ENCODE measurements at places on chromosomes 6 and 20. TPM values are rescaled to one million over a fixed set of nuclear protein-coding genes. Genes with fewer than 3 reads are reported as not detected.

The ARMH2 gene
- 0.43 TPM for polyA plus RNA-seq

- H3K36me3 ChIP-seq: no peaks in the 10 kb centered on the region
- H3K27ac ChIP-seq: no peak overlapping the region
- no peaks in the 10 kb centered on the region for H3K27me3 ChIP-seq
- no peak overlapping the region for H3K4me3 ChIP-seq
These were observed 290.3 kb downstream of the ZNF217 start for GRCh38 chr20:53303413-53303760.

GRCh38 chr6:77764364-77764763 is 111.5 kb downstream of the MEI4 start:
- no peaks in the 10 kb centered on the region for H3K4me1 ChIP-seq
- H3K36me3 ChIP-seq: no peaks in the 10 kb centered on the region
- no peak overlapping the region for H3K27ac ChIP-seq

- H3K36me3 ChIP-seq: no peaks in the 10 kb centered on the region
- no peaks in the 10 kb centered on the region for H3K27me3 ChIP-seq
- no peak overlapping the region for H3K4me3 ChIP-seq
- no peak overlapping the region for H3K27ac ChIP-seq
These were observed 925 bp downstream of the FHL5 start for GRCh38 chr6:96563853-96564252.

GRCh38 chr6:5566718-5567117 is 305.4 kb downstream of the FARS2 start:
- no peak overlapping the region for H3K4me3 ChIP-seq
- no peaks in the 10 kb centered on the region for H3K27me3 ChIP-seq
- no peaks in the 10 kb centered on the region for H3K4me1 ChIP-seq
- H3K36me3 ChIP-seq: no peaks in the 10 kb centered on the region

The TCF21 gene
- not detected for polyA plus RNA-seq

- DNase-seq: no peak
- no peaks in the 10 kb centered on the region for H3K4me1 ChIP-seq
- no peak overlapping the region for H3K27ac ChIP-seq
- no peak overlapping the region for H3K4me3 ChIP-seq
- H3K36me3 ChIP-seq: no peaks in the 10 kb centered on the region
These were observed 605.4 kb upstream of the SLC35B3 start for GRCh38 chr6:9040718-9041117.

GRCh38 chr6:123515715-123516114 is 121.0 kb downstream of the TRDN start:
- no peak for DNase-seq
- H3K4me1 ChIP-seq: no peaks in the 10 kb centered on the region
- no peaks in the 10 kb centered on the region for H3K36me3 ChIP-seq
- no peak overlapping the region for H3K27ac ChIP-seq

- no peak for DNase-seq
- no peak overlapping the region for H3K4me3 ChIP-seq
- no peaks in the 10 kb centered on the region for H3K27me3 ChIP-seq
- H3K36me3 ChIP-seq: no peaks in the 10 kb centered on the region
- no peak overlapping the region for H3K27ac ChIP-seq
- peaks cover 66% of the 10 kb centered on the region for H3K4me1 ChIP-seq
These were observed 47.1 kb downstream of the ELMO2 start for GRCh38 chr20:46359233-46359751.

The HMGA1 gene
- polyA plus RNA-seq: 59.6 TPM

GRCh38 chr6:84521511-84521910 is 242.9 kb downstream of the TBX18 start:
- H3K36me3 ChIP-seq: no peaks in the 10 kb centered on the region
- no peak for DNase-seq
- no peaks in the 10 kb centered on the region for H3K4me1 ChIP-seq
- H3K4me3 ChIP-seq: no peak overlapping the region

DNA sequence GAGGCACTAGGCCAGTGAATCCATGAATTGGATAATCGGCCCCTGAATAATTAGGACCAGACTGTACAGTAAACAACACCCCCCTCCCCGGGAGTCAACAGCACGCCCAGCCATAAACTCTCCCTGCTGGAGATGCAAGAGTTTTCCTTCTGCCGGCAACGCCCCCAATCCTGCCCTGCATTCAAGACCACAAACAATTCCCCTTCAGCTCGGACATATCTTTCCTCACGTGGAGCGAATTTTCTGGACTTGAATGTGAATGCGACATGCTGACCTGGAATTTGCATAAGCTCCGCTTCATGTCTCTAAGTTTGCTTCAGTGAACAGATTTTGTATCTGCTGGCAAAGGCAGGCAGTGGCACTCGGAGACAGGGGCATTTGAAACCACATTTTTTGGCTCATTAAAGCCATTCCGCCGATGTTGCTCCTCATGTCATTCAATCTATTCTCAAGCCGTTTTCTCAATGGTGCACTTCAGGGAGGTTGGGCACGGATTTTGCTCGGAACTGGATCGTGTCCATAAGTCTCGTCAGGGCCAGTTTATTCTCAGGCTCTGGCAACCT is 38.0 kb upstream of the GMPR start:
- no peak for DNase-seq
- peaks cover 7% of the 10 kb centered on the region for H3K4me1 ChIP-seq
- no peaks in the 10 kb centered on the region for H3K36me3 ChIP-seq
- no peak overlapping the region for H3K4me3 ChIP-seq
- H3K27me3 ChIP-seq: no peaks in the 10 kb centered on the region
- no peak overlapping the region for H3K27ac ChIP-seq

DNA sequence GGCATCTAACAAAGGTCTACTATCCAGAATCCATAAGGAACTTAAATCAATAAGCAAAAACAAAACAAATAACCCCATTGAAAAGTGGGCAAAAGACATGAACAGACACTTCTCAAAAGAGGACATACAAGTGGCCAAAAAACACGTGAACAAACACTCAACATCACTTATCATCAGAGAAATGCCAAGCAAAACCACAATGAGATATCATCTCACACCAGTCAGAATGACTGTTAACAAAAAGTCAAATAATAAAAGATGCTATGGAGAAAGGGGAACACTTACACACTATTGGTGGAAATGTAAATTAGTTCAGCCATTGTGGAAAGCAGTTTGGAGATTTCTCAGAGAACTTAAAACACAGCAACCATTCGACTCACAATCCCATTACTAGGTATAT is 19.4 kb upstream of the VNN1 start:
- no peaks in the 10 kb centered on the region for H3K4me1 ChIP-seq
- no peaks in the 10 kb centered on the region for H3K27me3 ChIP-seq
- no peak overlapping the region for H3K27ac ChIP-seq
- no peaks in the 10 kb centered on the region for H3K36me3 ChIP-seq

- no peak overlapping the region for H3K27ac ChIP-seq
- DNase-seq: no peak
- H3K27me3 ChIP-seq: no peaks in the 10 kb centered on the region
- no peaks in the 10 kb centered on the region for H3K4me1 ChIP-seq
These were observed 106.4 kb upstream of the PTPN1 start for GRCh38 chr20:50403565-50404418.

GRCh38 chr6:158067436-158068015 is 85.9 kb downstream of the SYNJ2 start:
- H3K27me3 ChIP-seq: no peaks in the 10 kb centered on the region
- no peak overlapping the region for H3K4me3 ChIP-seq
- no peak overlapping the region for H3K27ac ChIP-seq
- no peak for DNase-seq
- H3K4me1 ChIP-seq: peaks cover 5% of the 10 kb centered on the region

The NCOA6 gene
- 16.0 TPM for polyA plus RNA-seq

DNA sequence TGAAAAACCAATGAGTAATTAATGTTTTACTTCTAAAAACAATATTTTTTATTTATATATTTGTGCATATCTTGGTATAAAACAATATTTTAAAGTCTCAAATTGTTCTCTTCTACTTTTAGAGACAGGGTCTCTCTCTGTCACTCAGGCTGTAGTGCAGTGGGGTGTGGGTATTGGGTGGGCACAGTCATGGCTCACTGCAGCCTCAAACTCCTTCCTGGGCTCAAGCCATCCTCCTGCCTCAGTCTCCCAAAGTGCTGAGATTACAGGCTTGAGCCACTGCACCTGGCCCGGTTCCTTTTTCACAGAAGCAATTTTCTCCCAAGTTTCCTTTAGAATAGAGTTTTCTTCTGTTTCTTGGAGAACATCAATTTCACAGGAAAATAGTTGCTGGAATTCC is 102.8 kb downstream of the TMEM242 start:
- peaks cover 46% of the 10 kb centered on the region for H3K4me1 ChIP-seq
- H3K27ac ChIP-seq: no peak overlapping the region
- peak overlapping the region; percentile 83 for H3K4me3 ChIP-seq
- no peaks in the 10 kb centered on the region for H3K27me3 ChIP-seq
- H3K36me3 ChIP-seq: no peaks in the 10 kb centered on the region

The ENPP1 gene
- polyA plus RNA-seq: 0.27 TPM

DNA sequence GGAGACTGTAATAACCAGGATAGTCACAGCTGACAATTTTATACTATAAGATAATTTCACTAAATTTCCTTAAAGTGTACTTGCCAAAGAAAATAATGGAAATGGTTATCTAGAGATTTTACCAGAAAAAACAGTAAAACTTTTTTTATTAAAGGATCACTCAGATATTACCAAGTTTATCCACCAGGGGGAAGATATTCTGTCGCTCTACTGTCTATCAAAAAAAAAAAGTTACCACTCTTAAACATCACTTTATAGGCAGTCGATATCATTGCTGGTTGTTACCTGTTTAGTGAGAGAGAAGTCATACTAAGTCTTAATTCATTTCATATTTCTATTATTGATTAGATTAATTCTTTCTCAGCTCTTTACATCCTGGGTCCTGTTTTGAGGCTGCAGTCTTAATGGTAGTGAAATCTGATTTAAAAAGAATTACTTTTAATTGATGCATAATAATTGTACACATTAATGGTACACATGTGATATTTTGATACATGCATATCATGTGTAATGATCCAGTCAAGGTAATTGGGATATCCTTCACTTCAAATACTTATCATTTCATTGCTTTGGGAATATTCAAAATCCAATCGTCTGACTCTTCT is 18.9 kb downstream of the L3MBTL3 start:
- H3K36me3 ChIP-seq: no peaks in the 10 kb centered on the region
- peaks cover 10% of the 10 kb centered on the region for H3K4me1 ChIP-seq
- no peak overlapping the region for H3K27ac ChIP-seq
- peak; percentile 25 for DNase-seq
- H3K4me3 ChIP-seq: no peak overlapping the region
- H3K27me3 ChIP-seq: no peaks in the 10 kb centered on the region

DNA sequence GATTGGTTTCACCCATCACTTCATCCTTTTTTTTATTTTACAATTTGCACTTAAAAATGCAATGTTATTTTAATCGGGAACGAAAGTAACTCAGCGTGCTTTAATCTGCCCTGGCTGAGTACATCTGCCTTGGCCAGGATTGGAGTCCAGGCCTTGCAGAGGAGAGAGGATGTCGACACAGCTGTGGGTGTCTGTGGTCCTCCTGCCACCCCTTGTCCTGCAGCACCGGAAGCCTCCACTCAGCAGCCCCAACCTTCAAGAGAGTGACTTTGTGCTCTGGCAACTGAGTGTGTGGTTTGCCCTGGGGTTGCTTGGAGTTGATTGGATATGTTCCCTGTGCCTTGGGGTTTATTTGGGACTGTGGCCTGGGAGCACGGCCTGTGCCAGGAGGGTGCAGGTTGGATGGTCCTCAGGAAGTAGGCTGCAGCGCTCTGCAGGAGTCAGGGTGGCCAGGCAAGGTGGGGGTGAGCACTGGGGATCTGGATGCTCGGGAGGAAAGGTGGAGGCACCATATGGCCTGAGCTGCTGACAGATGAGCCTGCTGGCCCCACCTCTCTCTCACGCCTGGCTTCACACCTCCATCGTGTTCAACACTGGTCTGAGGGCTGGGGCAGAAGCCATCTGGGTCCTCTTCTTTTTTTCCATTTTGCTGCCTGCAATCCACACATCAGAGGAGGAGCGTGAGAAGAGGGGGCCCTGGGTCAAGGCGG is 4.3 kb downstream of the MYT1 start:
- H3K4me1 ChIP-seq: no peaks in the 10 kb centered on the region
- H3K27ac ChIP-seq: no peak overlapping the region
- H3K36me3 ChIP-seq: no peaks in the 10 kb centered on the region
- H3K27me3 ChIP-seq: peaks cover 6% of the 10 kb centered on the region
- no peak overlapping the region for H3K4me3 ChIP-seq

DNA sequence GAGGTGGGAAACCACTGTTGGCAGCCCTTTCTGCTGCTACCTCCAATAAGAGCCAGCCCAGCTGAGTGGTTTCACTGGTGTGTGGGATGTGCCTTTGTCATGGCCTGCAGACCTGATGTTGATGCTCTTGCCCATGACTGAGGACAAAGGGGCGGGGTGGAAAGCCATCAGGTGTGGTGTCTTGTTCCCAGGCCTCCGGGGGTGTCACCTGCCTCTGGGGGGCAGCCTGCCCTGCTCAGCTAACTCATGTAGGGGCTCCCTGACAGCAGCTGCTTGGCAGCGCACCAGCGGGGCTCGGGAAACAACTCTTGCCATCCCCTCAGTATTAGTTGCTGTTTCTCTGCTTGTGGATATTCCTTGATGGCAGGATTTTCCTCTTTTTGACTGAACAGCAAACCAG is 91.3 kb downstream of the LYRM2 start:
- no peak for DNase-seq
- no peaks in the 10 kb centered on the region for H3K4me1 ChIP-seq
- H3K4me3 ChIP-seq: no peak overlapping the region
- no peaks in the 10 kb centered on the region for H3K36me3 ChIP-seq

GRCh38 chr6:13873288-13874190 is 51.2 kb upstream of the RNF182 start:
- H3K27ac ChIP-seq: no peak overlapping the region
- H3K4me1 ChIP-seq: peaks cover 15% of the 10 kb centered on the region
- H3K4me3 ChIP-seq: peak overlapping the region; percentile 66
- H3K36me3 ChIP-seq: no peaks in the 10 kb centered on the region
- DNase-seq: peak; percentile 83
- H3K27me3 ChIP-seq: no peaks in the 10 kb centered on the region

The ZSCAN23 gene
- 0.09 TPM for polyA plus RNA-seq

The SAPCD1 gene
- polyA plus RNA-seq: 21.5 TPM

The PPP1R16B gene
- 54.5 TPM for polyA plus RNA-seq

- DNase-seq: no peak
- H3K27ac ChIP-seq: no peak overlapping the region
- no peaks in the 10 kb centered on the region for H3K27me3 ChIP-seq
- H3K4me3 ChIP-seq: no peak overlapping the region
These were observed 923.7 kb downstream of the TBC1D32 start for GRCh38 chr6:120410586-120410985.

DNA sequence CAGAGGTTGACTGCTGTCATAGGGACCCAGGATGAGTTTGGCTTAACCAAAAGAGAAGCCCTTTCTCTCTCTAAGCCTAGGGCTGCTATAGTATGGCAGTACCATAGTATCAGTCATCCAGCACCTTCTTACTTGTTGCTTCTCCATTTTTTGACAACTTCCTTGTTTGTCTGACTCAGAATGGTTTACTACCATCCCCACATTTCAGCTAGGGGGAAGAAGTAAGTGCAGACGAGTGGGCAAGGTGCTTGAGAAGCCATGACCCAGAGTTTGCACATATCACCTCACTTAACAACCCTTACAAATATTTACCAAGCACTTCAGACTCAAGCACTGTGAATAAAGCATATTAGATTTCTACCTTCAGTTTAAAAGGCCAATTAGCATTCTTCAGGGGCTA is 289.9 kb upstream of the TSHZ2 start:
- DNase-seq: no peak
- no peaks in the 10 kb centered on the region for H3K27me3 ChIP-seq
- H3K4me1 ChIP-seq: no peaks in the 10 kb centered on the region
- H3K4me3 ChIP-seq: no peak overlapping the region
- no peak overlapping the region for H3K27ac ChIP-seq

GRCh38 chr20:54678253-54678652 is 202.9 kb downstream of the DOK5 start:
- DNase-seq: no peak
- H3K4me1 ChIP-seq: no peaks in the 10 kb centered on the region
- H3K36me3 ChIP-seq: no peaks in the 10 kb centered on the region
- H3K27ac ChIP-seq: no peak overlapping the region
- no peaks in the 10 kb centered on the region for H3K27me3 ChIP-seq

The GJA10 gene
- polyA plus RNA-seq: not detected
